Midbrain (tissue), 1 donor: ENCODE measurements at places on chromosomes 2 and 18.

- no peak for DNase-seq
Observed at GRCh38 chr18:55307505-55307904, 280.5 kb downstream of the TCF4 start.

GRCh38 chr18:39205565-39206195 is 1640.1 kb upstream of the CELF4 start:
- no peak for DNase-seq

- no peak for DNase-seq
Observed at GRCh38 chr2:120007851-120008250, 5.0 kb upstream of the EPB41L5 start.

DNA sequence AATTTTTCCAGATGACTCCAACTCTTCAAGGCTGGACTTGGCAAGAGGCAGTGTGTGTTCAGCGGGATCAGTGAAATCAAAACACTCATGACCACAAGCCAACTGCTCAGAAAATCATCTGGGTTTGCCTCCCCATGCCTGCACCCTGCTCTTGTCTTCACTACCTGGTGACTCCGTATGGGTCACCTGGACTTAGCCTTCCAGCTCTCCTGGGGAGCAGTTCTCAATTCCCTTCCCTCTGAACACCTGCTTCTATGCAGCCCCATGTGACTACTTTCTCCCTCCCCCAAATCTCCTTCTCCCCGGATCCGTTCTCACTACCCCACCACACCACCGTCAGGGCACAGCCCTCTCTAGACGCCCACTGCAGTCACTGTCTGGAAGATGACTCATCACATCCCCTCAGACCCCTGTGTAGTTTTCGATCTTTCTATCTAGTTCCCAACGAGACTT is 130.2 kb upstream of the ID2 start:
- no peak for DNase-seq

- no peak for DNase-seq
Observed at GRCh38 chr2:226743915-226744314, 55.7 kb downstream of the IRS1 start.
